ENCODE measurements at places on chromosomes 5 and 9. TPM values are rescaled to one million over a fixed set of nuclear protein-coding genes. Genes with fewer than 3 reads are reported as not detected.
A peak's percentile ranks its signal among the peaks of the same experiment; 100 is the strongest.

The IRX4 gene
- total RNA-seq: not detected

The FBP1 gene
- 50.5 TPM for total RNA-seq

The HNRNPA0 gene
- 29.4 TPM for total RNA-seq

The CDO1 gene
- total RNA-seq: 10.8 TPM

The RALGPS1 gene
- total RNA-seq: 34.7 TPM

The SLC6A19 gene
- 179 TPM for total RNA-seq

The NR2F1-AS1 gene
- 29.5 TPM for total RNA-seq

The SUSD3 gene
- 5.0 TPM for total RNA-seq

The FREM1 gene
- total RNA-seq: 8.2 TPM

The RNF208 gene
- 16.8 TPM for total RNA-seq

The PCDHAC2 gene
- 33.4 TPM for total RNA-seq

The FBN2 gene
- total RNA-seq: 3.5 TPM

The PJA2 gene
- total RNA-seq: 89.6 TPM

The C5orf52 gene
- not detected for total RNA-seq

The GOLM1 gene
- 298 TPM for total RNA-seq

The FAM81B gene
- not detected for total RNA-seq

The FOXD4L5 gene
- total RNA-seq: not detected

DNA sequence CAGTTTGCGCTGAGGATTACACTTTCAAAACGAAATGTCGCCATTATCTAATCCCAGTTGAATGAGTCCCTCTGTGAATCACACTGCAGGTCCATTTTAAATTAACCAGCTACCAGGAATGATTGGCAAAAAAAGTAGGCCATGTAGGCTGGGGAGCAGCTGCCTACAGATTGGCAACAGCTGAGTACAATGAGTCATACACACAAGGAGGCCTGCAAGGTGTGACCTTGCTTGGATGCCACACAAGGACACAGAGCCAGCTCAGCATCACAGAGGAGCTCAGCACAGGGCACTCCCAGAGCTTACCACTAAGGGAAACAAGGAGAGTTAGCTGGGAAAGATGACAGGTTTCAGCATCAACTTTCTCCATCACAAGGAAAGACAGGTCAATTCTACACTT, 12.9 kb downstream of the HAVCR1 start:
- peak; percentile 88 for DNase-seq

GRCh38 chr9:116027096-116027495, 126.5 kb upstream of the PAPPA start:
- DNase-seq: no peak

DNA sequence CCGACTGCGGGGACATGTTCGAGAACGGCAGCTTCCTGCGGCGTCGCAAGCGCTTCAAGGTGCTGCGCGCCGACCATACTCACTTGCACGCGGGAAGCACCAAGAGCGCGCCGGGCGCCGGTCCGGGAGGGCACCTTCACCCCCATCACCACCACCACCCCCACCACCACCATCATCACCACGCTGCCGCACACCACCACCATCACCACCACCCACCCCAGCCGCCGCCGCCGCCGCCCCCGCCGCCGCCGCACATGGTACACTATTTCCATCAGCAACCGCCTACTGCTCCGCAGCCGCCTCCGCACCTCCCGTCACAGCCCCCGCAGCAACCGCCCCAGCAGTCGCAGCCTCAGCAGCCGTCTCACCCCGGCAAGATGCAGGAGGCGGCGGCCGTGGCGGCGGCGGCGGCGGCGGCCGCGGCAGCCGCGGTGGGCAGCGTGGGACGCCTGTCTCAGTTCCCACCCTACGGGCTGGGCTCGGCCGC, 514 bp downstream of the FOXB2 start:
- DNase-seq: no peak

GRCh38 chr5:35473589-35473988, 144.1 kb upstream of the SPEF2 start:
- DNase-seq: no peak

DNA sequence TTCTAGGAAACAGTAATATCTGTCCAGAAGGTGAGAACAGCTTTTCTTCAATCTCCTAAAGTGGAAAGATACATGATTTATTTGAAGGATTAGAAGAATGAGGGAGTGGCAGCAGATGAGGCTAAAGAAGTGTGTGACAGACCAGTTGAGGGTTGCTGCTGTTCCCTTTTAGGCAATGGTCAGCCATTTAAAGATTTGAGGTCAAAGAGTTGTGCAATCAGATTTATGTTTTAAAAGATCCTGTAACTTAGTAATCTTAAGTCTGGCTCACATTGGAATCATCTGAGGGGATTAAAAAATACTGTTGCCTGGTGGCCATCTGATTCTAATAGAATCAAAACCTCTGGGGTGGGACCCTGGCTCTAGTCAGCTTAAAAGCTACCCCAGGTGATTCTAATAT, 4.3 kb upstream of the SGCD start:
- DNase-seq: no peak

DNA sequence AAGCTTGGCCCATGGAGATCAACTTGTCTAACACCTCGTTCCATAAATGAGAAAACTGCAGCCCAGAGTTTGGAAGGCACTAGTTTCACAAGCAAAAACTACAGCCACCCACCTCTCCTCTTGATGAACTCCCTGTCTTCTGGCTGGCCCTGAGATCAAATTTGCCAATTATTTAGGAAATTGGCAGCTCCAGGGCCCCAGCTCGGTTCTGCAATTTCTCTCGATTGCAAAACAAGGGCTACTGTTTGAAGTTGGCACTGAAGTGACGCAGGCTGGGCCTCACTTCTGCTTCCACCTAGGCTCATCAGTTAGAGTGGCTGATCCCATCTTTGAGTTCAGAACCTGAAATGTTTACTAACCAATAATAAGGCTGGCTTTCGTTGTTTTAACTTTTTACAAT, 3.7 kb upstream of the GPX3 start:
- peak; percentile 38 for DNase-seq

DNA sequence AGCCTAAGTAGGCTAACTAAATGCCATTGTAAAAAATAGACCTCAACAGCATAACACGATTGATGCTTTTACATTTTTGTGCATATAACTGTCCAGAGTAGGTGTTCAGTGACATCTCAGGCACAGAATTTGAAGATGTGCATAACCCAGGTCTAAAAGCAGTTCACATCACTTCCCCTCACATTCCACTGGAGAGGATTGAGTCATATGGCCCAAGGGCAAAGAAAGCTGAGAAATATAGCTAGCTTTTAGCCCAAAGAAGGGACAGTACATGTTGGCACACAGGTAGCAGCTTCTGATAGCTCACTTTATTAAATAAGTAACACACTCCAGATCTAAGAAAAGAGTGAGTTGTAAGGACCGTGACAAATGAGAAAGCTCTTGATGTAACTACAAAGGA, 2259.5 kb upstream of the WWC1 start:
- DNase-seq: no peak

- DNase-seq: no peak
Measured at GRCh38 chr9:96299823-96300222, 2.2 kb downstream of the HSD17B3 start.

- no peak for DNase-seq
Measured at GRCh38 chr9:133205996-133206931, 2.8 kb downstream of the OBP2B start.

- no peak for DNase-seq
Measured at GRCh38 chr5:134043793-134044792, 39.3 kb upstream of the VDAC1 start.

DNA sequence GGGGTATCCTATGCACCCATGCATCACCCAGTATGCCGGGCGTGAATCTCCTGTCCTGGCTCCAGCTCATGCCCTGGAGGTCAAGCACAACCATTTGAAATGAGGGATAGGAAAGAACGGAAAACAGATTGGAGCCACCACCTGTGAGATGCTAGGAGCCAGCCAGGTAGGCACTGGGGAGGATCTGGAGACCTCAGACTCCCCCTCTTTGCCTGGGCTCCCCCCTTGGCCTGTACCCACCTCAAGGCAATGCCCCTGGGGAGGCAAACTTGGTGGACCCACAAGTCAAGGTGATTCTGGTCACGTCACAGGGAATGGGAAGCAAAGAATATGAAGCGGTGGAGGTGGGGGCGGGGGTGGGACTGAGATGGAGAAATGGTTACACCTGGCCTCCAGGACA, 92.6 kb downstream of the PAX5 start:
- DNase-seq: no peak

GRCh38 chr9:77556396-77556795, 91.7 kb downstream of the GNA14 start:
- DNase-seq: no peak

GRCh38 chr5:149140197-149141002, 893 bp upstream of the ABLIM3 start:
- DNase-seq: no peak

GRCh38 chr5:98110282-98110691, 663.2 kb upstream of the RGMB start:
- DNase-seq: no peak

DNA sequence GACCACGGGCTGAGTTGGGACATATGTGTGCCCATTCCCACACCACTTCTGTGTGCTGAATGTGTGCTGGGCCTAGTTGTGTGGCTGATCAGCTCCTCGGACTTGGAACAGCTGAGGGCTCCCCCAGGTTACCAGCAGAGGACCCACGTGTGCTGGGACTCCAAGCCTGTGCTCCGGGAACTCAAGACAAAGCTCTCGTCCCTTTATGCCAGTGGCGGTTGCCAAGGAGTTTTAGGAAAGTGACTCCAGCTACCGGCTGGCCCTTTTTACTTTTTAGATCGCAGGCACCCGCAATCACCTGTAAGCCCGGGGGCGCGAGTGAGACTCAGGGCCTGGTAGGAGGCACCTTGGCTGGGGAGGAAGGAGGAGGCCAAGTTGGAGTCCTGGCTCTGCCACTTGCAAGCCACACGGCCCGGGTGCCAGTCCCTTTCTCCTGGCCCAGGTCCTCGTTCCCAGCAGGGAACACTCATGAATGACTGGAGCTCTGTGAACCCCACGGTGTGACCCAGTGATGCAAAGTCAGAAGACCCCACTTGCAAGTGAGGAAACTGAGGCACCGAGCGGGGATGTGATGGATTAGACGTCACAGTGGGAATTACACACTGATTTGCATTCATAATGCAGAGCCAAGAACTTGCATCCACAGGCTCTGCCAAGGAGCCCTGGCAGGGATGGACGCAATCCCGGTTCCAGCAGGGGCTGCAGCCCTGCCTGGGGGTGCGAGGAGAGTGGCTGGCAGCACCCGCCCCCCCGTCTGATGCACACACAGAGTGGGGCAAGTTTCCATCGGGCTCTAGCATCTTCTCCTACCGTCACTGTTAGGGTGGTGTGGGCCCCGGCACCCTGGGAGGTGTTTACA, 26.9 kb downstream of the CRB2 start:
- DNase-seq: no peak

DNA sequence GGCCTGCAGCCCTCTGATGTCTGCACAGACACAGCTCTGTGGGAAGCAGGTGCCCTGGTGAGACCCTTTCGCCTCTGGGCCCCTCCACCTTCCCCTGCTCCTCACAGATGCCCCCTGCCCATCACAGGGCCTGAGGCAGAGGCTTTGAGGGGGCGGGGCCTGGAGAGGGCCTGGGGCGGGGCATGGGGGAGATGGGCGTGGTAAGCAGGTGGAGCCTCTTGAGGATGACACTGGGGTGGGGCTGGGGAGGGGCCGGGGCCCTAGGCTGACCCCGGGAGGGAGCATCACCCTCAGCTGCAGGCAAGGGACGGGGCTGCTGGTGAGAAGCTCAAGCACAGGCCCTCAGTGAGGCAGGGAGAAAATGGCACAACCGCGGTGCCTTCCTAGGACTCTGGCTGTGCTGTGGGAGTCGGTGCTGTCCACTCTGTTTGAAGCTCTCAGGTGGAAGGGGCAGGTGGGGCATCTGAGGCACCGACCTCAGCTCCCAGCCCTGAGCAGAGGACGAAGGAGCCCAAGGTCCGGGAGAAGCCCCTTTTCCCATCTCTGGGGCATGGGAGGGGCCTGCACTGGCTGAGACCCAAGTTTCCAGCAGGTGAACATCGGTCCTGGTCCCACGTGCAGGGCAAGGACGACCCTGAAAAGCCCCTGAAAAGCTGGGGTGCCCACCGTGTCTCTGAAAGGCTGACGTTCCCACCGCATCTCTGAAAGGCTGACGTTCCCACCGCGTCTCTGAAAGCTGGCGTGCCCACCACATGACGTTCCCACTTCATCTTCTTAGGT, 17.5 kb upstream of the SLC9A3 start:
- no peak for DNase-seq

GRCh38 chr5:79824444-79824843, 134.8 kb downstream of the CMYA5 start:
- DNase-seq: no peak

DNA sequence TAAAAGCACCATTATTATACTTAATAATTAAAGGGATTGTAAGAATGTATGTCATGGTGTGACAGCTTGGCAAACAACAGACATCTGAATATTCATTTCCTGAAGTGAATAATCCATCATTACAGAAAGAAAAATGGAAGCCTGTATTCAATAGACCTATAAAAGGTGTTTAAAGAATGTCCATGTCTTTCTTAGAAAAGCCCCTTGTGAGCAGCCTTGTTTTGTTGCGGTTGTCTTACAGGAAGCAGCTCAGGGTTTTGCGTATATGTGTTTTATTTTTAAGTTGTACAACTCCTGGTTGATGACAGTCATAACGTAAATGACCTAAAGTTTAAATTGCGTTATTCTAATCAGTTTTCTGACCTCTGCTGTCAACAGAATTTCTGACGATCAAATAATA, 53.8 kb downstream of the CAST start:
- DNase-seq: no peak

- no peak for DNase-seq
Measured at GRCh38 chr5:132064140-132064539, 3.7 kb downstream of the IL3 start.

GRCh38 chr9:101028346-101029314, at the start of gene PLPPR1:
Gene PLPPR1, plus strand, starts transcription at chr9:101028727.
- peak; percentile 76 for DNase-seq
